Stimulated activated CD8-positive, alpha-beta memory T cell treated with anti-CD3 and anti-CD28 coated beads, Interleukin-12 subunit alpha, Interleukin-12 subunit beta, amount 100 ng/mL, for 4 hours (primary cell): ENCODE measurements at places on chromosomes 3 and 15.

- DNase-seq, result no peak
These were observed 43.4 kb upstream of the FILIP1L start for GRCh38 chr3:100157685-100158084.

DNA sequence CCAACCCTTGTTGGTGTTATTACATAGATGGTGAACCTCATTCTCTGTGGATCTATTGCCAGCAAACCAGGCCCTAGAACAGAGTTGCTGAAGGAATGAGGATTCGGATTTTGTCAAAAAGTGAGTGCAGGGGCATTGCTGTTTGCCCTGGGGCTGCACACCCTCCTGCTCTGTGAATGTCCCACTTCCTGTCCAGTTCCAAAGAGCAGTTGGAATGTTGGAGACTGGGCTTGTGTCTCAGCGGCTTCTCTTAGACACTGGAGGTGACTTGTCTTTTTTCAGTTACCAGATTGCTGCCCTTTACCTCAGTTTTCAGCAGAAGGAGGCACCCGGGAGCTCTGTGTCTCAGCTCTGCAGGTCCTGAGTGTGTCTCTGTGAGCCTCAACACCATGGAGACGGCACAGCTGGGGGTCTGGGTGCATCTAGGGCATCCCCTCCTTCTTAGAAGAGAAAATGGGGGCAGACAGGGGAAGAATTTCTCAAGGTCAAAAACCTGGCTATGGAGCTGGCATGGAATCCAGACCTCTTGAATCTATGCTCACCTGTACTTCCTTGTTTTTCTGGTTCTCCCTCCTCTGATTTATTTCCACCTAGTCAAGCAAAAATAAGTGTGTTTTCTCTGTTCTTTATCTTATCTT lies 46.3 kb downstream of the LIMD1 start:
- DNase-seq, result no peak

DNA sequence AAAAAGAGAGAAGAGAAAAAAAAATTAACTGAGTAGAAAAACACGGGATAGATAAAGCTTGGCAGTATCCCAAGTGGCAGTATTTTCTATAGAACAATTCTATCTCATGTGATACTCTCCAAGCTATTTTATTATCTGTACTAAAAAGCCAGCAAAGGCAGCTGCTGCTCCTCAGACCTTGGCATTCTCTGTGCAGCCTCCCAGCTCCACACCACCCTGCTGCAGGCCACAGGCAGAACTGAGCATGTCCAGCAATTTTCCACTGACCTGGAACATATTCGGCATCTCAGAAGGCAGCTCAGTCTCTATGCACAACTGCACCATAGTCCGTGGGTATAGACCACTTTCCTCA lies 1161.4 kb downstream of the IGSF11 start:
- no peak for DNase-seq

DNA sequence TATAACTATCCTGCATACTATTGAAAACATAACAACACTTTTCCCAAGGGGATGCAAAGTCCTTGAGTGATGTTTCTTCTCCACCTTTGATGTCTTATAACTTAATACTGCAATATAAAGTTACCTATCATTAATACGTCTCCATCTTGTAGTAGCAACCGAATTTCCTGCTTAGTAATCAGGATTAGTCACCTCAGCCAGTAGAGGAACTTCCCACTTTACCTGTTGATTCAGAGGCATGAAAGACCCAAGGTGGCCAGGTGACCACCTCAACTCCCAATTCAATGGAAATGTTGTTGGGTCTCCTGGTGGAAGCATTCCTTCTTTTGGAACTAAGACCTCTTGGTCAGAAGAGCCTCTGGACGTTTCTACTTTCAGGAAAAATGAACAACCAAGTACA lies 3.5 kb upstream of the TMCC1 start:
- DNase-seq, result no peak

GRCh38 chr3:114436182-114436581 lies 142.4 kb downstream of the TIGIT start:
- no peak for DNase-seq

DNA sequence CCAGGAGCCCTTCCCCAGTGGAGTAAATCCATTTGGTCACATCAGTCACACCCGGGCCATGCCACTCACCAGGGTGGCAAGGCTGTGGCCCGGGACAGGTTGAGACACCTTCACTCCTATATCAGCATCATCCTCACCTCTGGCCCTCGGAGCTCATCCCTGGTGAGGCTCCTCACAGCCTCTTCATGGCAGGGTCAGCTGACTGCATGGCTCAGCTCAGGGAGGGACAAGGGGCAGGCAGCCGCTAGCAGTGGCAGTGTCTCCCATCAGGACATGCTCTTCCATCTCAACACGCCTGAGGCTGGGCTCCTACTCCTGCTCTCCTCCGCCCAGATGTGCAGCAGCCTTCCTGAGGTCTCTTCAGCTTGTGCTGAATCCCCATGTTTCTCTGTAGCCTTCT lies 26.4 kb upstream of the PARL start:
- DNase-seq, result no peak
